ENCODE measurements at places on chromosomes 5 and 9.

DNA sequence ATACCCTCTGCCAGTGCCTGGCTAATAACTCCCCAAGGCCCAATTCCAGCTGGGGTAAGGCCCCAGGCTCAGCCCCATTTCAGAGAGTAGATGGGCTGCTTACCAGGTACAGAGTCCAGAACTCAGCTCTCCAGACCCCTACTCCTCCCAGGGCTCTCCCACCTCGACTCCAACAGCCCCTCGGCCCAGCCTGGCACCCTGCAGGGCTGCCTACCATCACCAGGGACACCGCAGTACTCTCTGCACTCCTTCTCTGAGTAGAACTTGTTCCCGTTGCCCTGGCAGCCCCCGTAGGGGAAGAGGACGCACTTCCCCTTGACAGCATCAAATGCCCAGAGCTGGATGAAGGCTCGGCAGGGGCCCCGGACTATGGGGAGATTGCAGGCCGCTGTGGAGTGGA lies 17.4 kb downstream of the AMBP start:
- DNase-seq: no peak

GRCh38 chr9:74735761-74736160 lies 152.0 kb downstream of the TRPM6 start:
- no peak for DNase-seq

DNA sequence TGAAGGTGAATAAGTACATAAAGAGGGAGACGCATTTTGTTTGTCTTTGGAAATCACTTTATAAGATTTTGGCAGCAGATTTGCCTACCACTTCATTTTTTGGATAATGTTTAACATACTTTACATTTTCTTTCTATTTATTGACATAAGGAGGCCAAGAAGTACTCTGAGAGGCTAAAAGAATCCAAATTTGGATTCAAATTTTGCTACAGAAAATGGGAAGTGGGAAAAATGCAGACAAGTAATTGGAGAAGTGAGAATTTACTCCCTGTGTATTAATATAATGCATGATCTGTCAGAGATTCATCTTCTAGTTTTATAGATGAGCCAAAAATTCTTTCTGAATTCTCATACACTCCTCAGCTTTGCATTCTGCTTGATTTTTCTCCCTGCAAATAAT lies 411.2 kb upstream of the CTNND2 start:
- no peak for DNase-seq

GRCh38 chr9:109574061-109574882 lies 76.2 kb upstream of the PTPN3 start:
- peak; percentile 14 for DNase-seq

DNA sequence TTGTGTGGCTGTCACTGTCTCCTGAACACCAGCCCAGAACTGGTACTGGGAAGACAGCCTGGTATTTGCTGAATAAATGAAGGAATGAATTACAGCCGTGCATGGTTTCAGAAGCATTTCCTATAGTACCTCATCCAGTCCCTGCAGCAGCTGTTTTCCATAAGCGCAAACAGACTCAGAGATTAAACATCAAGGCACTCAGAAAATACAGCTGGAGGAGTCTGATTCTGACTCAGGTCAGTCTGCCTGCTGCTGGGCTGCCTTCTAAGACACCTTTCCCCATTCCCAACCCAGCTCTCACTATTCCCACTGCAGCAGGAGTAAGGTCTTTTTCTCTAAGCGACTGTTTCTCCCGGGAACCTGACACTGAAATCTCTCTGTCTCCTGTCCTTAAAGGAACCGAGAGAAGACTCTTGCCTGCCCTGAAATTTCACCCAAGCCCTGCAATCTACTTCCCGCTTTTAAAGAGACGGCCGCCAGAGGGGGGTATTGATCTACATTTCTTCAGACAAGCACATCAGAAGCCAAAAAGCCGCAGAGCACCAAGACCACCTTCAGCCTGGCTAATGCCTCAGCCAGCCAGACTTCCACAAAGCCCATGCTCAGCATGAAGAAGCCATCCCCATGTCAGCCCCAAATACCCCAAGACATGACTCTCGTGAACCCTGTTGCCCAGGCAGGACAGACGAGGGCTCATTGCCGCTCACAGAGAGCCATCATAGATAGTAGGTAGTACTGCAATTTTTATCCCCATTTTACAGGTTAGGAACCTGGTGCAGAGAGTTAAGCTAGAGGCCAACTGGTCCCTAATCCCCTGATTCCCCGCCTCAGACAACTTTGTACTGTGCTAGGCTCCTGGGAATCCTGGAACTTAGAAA lies 5.4 kb upstream of the FOXI1 start:
- no peak for DNase-seq

DNA sequence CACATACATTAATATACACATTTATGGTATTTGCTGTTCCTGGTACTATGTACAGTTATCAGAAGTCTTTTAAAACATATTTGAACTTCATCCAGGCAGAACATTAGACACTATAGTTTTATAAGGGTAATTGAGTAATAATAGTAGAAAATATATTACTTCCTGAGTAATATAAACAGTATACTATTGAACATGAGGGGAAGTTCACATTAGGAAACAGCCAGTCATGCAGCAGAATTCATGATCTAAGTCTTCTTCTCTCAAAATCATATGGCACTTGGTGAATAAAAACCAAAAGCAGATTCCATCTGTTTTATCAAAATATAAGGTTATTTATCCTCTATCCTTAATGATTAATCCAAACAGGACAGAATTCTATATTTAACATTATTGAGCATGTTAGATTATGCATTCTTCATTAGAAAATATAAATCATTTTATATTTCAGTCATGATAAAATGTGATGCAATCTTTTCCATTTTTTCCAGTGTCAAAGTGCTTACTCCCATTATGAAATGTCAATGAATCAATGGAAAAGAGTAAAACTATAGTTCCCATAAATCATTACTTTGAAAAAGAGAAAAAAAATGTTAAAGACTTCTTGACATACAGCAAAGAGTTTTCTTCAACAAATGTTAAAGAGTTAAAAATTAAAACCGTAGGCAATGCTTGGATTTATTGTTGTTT lies 584.3 kb upstream of the TUSC1 start:
- no peak for DNase-seq

- DNase-seq: no peak
Measured at GRCh38 chr9:91421971-91422757, 1.5 kb downstream of the NFIL3 start.

GRCh38 chr9:134065612-134066419 lies 2.0 kb downstream of the BRD3 start:
- no peak for DNase-seq

GRCh38 chr9:14380061-14380836 lies 66.3 kb upstream of the NFIB start:
- DNase-seq: no peak

- no peak for DNase-seq
Measured at GRCh38 chr9:73152953-73153352, 1.3 kb downstream of the ANXA1 start.

- DNase-seq: no peak
Measured at GRCh38 chr9:6424940-6425339, 11.9 kb downstream of the UHRF2 start.

- no peak for DNase-seq
Measured at GRCh38 chr9:24189986-24190385, 355.7 kb downstream of the IZUMO3 start.

DNA sequence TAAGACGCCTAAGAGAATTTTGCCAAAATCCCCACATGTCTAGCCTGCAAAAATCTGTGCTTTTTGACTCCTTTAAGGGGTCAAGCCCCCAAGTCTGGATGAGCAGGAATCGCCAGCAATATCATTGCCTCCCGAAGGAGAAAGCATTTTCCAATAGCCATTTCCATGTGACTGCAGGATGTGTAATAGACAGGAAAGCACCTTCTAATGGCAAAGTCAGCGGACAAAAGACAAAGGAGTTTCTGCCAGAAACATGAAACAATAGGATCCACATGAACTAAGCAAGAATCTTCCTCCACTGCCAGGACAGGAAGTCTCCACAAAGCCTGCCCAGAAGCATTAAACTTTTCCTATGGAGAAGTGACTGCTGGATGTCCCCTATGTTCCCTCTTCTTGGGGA lies 177.1 kb upstream of the PCSK5 start:
- no peak for DNase-seq

DNA sequence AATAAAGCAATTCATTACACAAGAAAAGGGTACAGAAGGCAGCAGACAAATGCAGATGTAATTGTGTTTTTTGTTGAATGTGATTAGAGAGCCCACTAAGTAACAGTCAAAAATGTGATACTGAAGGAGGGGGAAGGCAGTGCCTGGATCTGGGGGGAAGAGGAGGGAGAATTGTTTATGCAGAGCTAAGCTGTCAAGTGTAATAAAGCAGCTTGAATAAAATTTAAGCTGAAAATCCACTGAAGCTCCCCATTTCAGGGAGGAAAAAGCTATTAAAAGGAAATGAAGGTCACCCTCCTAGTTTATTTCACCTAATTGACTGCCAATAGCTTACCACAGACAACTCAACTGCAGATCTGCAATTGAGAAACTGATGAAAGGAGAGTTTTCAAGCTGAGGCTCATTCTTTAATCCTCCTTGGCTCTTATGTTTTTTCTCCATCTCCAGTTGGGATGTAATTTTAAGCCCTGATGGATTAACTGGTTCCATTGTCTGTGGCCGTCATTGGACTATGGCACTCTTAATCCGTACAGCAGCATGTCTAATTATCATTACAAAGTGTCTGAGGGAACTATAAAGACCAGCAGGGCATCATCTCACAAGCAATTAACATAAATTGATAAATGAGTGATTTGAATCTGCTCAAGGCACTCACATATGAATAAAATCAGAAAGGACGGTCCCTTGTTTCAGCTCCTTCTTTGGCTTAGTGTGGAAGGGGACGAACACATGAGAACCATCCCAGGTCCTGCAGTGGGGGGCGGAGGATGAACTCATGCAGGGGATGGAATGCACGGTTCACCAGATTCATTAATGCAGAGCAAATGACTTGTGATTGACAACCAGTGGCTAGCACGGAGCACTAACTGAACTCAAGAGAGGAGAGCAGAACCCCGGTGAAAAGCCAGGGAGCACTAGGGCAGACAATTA lies 38.5 kb downstream of the TLE1 start:
- DNase-seq: no peak

- peak; percentile 35 for DNase-seq
Measured at GRCh38 chr5:134177369-134178095, 782 bp upstream of the SKP1 start.

GRCh38 chr5:96963267-96963666 lies 27.4 kb downstream of the LNPEP start:
- no peak for DNase-seq

- no peak for DNase-seq
Measured at GRCh38 chr5:80491296-80491695, 3.4 kb downstream of the FAM151B start.

GRCh38 chr5:66358741-66359140 lies 214.6 kb downstream of the SREK1 start:
- no peak for DNase-seq

DNA sequence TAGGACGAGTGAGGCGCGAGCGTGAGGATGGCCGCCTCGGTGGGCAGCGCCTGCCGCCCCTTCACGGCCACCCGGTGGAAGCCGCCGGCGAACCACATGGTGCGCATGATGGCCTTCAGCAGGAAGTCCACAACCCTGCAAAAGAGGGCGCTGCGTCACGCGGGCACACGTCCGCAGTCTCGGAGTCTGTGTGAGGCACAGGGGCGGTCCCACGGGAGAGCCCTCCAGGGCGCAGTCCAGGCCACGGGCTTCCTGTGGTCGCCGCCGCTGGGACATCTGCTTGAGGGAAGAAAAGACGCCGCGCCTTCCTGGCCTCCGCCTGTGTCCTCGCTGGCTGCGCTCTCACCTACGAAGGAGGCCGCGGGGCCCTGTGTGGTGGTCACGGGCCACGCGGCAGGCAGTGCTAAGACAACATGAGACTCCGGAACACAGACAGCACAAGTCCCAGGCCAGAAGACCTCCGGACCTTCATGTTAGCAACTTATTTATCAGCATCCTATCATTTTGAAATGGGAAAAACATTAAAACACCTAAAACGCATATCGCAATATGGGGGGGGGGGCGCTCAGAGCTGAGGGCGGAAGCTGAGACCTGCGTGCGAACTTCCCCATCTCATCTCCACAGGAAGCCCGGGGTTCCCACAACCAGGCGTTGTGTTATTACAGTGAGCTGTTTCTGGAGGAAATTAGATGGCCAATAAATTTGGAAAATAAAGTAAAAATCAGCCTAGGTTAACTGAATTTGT lies 28.8 kb downstream of the LPCAT1 start:
- no peak for DNase-seq

- no peak for DNase-seq
Measured at GRCh38 chr9:136404801-136405136, 4.8 kb upstream of the SNAPC4 start.

- DNase-seq: no peak
Measured at GRCh38 chr5:127299678-127300077, 9.1 kb downstream of the MEGF10 start.

DNA sequence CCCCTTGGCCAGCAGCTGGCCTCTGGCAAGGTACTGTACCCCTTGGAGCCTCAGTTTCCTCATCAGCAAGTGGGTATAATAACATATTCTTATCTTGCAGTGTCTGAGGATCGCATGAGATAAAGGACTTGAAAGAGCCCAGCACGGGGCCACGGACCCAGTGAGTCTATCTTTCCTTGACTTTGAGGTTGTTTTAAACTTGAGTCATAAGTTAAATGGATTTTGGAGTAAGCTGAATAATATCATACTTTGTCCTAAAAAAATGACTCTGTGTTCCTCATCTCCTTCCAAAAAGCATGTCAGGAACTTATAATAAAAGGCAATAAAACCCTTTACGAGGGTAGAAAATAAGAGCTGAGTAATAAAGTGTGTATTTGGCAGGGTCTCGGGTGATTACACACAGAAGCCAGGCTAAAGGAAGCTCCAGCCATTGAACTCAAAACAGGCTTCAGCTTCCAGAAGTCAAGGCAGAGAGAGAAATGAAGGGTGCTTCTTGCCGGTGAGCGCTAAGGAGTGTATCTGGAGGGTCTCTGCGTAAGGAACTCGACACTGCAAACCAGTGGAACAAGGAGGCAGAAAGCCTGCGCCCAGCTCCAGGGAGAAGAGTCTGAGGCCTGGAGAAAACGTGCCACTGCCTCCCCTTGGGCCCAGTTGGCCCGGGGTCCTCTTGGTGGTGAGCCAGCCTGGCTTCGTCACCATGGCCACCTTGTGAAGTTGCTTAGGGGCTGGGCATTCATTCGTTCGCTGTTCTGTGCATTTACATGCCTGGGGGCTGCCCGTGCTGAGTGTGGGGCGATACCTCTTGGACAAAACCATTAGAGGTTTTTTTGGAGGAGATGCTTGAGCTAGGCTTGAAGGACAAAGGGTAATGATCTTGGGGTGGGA lies 72.4 kb upstream of the PHYKPL start:
- no peak for DNase-seq

GRCh38 chr9:122268041-122268814 lies 3.5 kb downstream of the MRRF start:
- no peak for DNase-seq

GRCh38 chr5:72561148-72561972 lies 54.1 kb upstream of the ZNF366 start:
- DNase-seq: no peak

- DNase-seq: no peak
Measured at GRCh38 chr9:34956648-34957047, 1.4 kb upstream of the PHF24 start.

GRCh38 chr9:125757834-125758233 lies 10.7 kb downstream of the PBX3 start:
- no peak for DNase-seq

- no peak for DNase-seq
Measured at GRCh38 chr5:53426878-53427277, 53.6 kb upstream of the FST start.
